ENCODE measurements at places on chromosomes 1 and 21.

GRCh38 chr1:87400813-87401212, 72.1 kb downstream of the LMO4 start:
- DNase-seq = no peak

- no peak for DNase-seq
These were observed 9.8 kb upstream of the P3R3URF start for GRCh38 chr1:46186076-46186475.

DNA sequence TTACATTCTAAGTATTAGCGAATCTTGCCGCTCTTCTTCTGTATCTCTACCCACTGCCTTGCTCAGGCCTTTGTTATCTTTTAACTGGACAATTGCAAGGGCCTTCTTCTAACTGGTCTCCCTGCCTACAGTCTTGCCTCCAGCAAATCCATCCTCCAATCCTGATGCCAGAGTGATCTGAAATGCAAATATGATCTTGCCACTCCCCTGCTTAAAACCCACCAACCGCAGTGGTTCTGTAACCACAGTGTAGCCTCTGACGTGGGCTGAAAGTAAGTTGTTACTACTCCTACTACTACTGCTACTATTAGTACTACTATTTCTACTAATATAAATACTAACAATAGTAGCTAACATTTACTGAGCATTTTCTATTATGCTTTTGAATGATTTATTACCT, 12.4 kb downstream of the MOV10 start:
- no peak for DNase-seq

DNA sequence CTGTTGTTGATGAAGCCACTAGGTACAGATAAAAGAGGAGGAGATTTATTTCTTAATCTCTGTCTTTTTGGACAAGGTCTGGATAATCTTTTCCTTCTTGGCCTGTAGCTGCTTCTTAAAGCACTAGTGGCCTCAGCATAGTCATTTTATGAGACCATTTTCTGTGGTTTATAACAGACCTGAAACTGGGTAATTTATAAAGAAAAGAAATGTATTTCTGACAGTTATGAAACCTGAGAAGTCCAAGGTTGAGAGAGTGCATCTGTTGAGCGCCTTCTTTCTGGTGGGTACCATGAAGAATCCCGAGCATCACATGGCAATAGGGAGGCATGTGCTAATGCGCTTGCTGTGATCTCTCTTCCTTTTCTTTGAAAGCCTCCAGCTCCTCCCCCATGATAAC, 36.7 kb upstream of the PDC start:
- no peak for DNase-seq

DNA sequence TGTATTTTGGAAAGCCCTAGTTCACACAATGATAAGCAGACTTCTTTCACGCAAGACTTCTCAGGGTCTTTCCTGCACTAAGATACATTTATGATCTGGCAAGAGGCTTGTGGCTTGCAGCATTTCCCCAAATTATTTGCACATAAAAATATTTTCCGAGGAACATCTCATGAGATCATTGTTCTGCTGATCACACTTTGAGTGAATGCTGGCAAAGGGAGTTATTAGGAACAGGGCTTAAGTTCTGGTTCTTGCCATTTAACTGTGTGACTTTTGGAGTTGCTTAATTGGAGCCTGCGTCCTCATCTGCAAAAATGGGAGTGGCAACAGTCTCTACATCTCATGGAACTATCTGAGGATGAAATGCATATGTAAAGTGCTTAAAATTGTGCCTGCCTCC, 50.2 kb downstream of the GADD45A start:
- DNase-seq = no peak

DNA sequence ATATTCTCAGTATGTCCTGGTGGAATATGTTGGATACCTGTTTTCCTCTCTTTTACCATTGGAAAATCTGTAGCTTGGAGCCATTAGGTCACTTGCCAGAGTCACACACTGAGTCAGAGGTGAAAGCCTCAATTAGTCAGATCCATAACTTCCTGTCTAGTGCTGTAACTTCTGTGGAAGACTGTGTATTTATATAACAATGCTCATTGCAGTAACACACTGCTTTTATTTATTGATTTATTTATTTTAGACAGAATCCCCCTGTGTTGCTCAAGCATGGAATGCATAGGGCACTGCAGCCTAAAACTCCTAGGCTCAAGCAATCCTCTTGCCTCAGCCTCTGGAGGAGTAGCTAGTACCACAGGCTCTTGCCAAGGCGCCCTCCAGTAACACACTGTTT, 1.3 kb upstream of the DOCK7 start:
- no peak for DNase-seq

DNA sequence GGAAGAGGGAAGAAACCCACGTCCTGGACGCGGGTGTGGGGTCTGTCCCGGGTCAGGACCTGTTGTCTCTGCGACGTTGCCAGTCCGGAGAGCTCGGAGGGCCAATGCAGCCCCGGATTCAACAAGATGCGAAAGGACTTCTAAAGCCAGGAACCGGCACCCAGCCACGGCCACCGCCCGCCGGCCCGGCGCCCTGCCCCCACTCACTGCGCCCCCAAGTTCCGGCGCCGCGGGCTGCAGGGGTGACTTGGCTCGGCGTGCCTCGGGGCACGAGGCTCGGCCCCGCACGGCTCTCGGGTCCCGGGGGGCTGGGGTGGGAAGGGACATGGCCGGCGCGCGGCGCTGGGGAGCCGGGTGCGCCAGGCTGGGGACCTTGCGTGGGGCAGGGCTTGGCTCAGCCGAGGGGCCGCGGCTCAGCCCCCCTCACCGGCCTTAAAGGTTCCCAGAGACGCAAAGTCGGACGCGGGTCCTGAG, 51.8 kb upstream of the H6PD start:
- DNase-seq = no peak

DNA sequence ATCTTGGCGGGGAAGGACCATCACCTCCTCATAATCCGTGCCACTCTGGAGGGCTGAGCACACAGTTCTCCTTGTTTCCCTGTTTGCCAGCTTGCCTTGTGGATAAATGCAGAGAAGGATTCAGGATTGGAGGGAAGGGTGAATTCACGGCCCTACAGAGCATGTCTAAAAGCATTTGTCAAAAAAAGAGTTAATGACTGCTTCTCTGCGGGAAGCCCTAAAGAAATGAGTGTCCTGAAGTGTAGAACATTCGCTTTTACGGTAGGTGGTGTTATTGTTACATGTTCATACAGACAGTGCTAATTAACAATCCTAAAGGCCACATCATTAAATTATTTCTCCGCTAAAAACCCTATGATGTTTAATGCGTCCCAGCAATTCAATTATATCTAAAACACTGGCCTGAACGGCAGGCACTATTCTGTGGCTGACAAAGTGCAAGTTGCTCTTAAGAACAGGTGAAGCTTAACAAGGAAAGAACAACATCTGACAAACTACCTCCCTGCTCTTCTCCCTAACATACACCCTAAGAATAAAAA, 112.3 kb upstream of the NFIA start:
- no peak for DNase-seq

DNA sequence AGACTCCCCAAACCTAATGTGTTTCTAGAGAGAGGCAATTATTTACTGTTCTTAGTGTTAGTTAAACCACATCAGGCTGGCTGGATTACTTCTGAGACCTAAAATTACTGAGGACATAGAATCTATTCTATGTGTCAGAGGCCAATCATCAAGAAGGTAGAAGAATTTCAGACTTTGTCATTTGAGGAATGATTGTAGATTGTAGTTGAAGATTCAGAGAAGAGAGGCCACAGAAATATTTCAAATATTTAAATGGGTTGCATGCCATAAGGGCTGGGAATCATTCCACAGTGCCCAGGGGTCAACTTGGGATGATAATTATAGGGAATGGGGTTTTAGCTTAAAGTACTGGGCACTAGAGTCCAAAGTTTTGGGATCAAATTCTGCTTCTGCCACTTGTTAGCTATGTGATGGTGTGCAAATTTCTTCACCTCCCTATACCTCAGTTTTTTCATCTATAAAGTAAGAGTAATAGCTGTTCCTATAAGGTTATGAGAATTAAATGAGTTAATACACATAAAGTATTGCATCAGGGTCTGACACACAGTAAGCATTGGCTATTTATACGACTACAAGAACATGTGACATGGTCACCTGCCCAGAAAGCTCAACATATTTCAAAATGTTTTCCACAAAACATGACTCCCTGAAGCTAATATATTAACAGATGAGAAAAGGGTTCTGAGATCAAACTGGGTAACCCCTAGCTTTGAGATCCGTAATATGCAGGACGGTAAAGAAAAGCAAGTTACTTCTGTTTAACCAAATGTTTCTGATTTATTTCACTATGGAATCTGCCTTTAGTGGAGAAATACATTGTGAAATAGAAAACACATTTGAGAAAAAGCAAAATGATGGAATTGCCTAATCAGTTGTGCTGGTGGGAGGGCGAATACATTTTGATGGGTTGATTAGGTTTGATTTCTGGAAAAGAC, 69.7 kb upstream of the SPAG17 start:
- DNase-seq = no peak

DNA sequence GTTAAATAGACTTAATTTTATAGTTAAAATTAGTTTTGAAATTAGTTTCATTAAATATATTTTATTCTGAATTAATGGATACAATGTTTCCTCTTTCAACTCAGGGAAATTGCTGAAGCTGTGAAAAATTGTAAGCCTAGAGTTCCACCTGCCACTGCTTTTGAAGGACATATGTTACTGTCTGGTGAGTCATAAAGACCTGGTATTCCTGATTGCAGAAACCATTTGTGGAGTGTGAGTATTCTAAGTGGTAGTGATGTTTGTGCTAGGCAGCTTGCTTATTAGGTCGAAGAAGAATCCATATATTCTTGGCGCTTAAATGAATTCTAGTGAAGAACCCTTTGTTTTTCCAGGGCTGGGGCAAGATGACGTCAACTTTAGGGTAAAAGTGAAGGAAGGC, 34.0 kb downstream of the MTR start:
- DNase-seq = no peak

- DNase-seq = no peak
These were observed 6.4 kb downstream of the UTP11 start for GRCh38 chr1:38018864-38019343.

DNA sequence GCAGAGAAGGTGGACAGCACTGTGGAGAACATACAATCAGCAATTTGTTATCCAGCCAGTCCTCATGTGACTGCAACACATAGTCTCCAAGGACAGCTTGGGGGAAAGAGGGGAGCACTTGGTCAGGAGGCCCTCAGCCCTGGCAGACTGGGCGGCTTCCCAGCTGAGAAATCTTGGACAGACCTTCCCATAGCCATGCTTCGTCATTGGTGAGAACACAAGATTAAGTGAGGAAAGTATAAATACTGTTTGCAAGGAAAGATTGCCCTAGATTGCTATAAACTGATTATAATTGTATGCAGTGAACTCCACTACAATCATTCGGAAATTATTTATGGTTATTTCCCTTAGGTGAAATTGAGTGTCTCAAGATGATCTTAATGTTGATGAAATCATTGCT, 131.5 kb downstream of the LMX1A start:
- DNase-seq = no peak

- no peak for DNase-seq
These were observed 43.7 kb downstream of the CDK18 start for GRCh38 chr1:205547936-205548827.

DNA sequence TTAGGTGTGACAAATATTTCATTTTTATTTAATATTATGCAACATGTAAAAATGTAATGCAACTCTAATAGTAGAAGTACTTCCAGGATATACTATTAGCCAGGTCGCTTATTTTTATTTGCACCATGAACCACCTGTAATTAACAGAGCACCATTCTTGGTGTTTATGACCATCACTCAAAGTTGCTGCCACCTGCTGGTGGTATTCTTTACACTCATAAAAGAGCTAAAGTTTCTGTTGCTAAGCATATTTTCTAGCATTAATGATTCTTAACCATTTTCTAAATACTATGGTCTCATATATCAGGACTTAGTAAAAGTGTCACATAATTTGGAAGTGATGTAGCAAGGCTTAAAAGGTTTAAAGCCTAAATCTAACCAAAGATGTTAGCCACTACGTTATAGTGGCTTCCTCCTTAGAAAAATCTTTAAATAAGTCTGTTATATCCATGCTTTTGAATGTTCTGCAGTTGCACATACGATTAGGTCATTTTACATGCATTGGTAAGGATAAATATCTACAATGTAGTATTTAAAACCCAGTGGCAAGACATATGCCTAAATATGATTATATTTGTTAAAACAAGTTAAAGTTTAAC, 244.5 kb downstream of the NEGR1 start:
- no peak for DNase-seq

DNA sequence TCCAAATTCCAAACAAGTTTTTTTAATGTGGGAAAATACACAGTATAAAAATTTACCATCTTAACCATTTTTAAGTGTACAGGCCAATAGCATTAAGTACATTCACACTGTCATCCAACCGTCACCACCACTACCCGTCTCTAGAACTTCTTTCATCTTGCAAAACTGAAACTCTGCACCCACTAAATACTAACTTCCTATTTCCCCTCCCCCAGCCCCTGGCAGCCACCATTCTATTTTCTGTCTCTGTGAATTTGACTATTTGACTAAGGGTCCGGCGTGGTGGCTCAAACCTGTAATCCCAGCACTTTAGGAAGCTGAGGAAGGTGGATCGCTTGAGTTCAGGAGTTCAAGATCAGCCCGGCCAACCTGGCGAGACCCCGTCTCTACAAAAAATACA, 36.1 kb downstream of the CLSTN1 start:
- peak; percentile 4 for DNase-seq

GRCh38 chr1:53011175-53011574, 50.8 kb upstream of the PODN start:
- DNase-seq = no peak

GRCh38 chr1:171245458-171246064, 2.7 kb upstream of the FMO1 start:
- no peak for DNase-seq

DNA sequence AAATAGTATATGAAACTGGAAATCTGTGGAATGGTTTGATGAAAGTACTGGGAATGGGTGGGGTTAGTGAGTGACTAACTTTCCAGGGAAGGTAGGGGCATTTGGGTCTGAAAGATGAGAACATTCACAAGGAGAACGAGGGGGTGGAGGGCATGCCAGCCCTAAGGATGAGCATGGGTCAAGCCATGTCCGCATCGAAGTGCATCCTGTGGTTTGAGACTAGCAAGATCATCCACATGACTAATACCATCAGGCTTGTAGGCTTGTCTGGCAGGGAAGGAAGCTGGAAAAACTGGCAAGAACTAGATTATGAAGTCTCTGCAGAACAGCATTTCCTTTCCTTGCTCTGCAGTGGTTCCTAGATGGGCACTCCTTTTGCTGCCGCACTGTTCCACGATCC, 70.4 kb upstream of the UBE2U start:
- DNase-seq = no peak

- DNase-seq = no peak
These were observed 494 bp downstream of the NT5C1A start for GRCh38 chr1:39671433-39671792.

- DNase-seq = no peak
These were observed 45.3 kb downstream of the KCNC4 start for GRCh38 chr1:110255392-110255787.

DNA sequence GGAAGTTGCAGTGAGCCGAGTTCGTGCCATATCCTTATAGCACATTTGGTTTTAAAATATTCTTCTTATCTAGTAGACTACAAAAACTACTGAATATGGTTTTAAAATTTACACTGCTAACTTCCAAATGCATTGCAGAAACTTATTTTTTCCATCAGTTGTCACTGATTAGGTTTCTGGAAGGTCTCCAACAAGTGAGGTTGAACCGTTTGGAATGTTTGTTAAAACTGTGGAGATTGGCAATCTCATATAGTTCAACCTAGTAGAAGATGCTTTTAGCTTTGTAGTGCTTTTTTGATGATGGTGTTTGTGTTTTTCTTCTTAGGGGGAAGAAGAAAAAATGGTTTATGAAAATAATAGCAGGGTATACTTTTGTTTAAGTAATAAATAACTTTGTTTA, 12.9 kb downstream of the CENPF start:
- no peak for DNase-seq

Measured in activated T-helper 1 cell treated with Interleukin-2 at 50 U/mL for 16 hours (primary cell).